ENCODE measurements at places on chromosomes 11 and 22.

GRCh38 chr11:27201454-27202302 lies 161.1 kb downstream of the BBOX1 start:
- DNase-seq, result peak; percentile 90

DNA sequence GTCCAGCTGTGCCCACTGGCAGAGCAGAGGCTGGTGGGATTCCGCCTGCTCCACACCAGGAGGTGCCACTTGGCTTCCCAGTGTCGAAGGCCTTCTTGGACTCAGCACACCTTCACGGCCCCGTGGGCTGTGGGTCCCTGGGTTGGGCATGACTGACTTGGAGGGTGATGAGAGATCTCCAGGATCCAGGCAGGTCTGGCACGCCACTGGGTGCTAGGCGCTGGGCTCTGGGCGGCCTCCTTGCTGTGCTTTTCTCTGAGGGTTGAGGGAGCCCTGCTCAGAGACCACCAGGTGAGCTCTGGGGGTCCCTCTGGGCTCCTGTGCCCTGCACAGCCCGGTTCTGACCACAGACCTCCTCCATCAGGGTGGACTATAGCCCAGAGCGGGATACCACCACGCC lies 12.3 kb downstream of the LRP5 start:
- no peak for DNase-seq

DNA sequence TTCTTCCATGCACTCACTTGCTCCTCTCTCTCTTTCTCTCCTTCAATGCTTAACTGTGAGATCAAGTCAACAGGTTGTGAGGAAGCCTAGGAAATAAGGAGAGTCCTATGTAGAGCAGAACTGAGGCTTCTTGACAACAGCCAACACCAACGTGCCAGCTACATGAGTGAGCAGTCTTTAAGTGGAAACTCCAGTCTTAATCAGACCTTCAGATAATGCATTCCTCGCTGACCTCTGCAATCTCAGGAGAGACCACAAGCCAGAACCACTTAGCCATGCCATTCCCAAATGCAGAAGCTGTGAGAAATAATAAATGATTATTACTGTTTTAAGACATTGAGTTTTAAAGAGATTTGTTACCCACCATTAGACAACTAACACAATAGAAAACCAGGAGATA lies 6.1 kb upstream of the TEAD1 start:
- no peak for DNase-seq

GRCh38 chr11:62553839-62554361 lies 7.3 kb upstream of the AHNAK start:
- DNase-seq, result peak; percentile 80

DNA sequence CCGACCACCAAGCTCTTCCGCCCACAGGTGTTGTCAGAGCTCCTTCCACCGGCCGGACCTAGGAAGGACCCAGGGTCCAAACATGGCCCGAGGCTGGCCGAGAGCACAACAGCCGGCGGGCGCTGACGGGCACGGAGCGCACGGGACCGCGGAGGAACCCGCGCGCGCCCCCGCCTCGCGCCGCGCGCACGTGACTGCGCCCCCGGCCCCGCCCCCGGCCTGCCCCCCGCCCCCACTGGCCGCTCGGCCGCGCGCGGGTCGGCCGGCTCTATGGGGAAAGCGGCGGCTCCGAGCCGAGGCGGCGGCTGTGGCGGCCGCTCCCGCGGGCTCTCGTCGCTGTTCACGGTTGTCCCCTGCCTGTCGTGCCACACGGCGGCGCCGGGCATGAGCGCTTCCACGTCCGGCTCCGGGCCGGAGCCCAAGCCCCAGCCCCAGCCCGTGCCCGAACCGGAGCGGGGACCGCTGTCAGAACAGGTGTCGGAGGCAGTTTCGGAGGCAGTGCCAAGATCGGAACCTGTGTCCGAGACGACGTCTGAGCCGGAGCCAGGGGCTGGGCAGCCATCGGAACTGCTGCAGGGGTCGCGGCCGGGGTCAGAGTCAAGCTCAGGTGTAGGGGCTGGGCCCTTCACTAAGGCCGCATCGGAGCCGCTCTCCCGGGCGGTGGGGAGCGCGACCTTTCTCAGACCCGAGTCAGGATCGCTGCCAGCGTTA lies at the start of gene OSBP2:
TSS of gene OSBP2 (plus strand) at position 235 of the 711 bp plus-strand sequence. CDS start at position 271, 36 bp downstream.
- peak; percentile 68 for DNase-seq

DNA sequence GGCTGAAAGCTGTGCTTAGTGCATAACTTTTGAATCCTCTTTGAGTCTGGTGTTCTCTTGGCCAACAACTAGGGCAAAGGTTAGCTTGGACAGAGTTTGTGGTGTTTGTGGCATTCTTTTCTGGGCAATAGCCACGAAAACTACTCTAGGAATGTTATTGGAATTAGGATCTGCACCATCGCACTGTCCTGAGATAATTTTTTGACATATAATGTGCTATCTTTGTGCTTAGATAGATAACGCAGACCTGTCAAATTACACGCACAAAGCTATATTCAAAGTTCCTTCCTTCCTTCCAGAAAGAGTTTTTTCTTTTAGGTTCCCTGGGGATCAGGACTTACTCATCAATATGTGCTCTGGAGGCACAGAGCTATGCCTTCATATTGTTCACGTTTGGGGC lies 166.8 kb upstream of the MTMR2 start:
- DNase-seq, result no peak

DNA sequence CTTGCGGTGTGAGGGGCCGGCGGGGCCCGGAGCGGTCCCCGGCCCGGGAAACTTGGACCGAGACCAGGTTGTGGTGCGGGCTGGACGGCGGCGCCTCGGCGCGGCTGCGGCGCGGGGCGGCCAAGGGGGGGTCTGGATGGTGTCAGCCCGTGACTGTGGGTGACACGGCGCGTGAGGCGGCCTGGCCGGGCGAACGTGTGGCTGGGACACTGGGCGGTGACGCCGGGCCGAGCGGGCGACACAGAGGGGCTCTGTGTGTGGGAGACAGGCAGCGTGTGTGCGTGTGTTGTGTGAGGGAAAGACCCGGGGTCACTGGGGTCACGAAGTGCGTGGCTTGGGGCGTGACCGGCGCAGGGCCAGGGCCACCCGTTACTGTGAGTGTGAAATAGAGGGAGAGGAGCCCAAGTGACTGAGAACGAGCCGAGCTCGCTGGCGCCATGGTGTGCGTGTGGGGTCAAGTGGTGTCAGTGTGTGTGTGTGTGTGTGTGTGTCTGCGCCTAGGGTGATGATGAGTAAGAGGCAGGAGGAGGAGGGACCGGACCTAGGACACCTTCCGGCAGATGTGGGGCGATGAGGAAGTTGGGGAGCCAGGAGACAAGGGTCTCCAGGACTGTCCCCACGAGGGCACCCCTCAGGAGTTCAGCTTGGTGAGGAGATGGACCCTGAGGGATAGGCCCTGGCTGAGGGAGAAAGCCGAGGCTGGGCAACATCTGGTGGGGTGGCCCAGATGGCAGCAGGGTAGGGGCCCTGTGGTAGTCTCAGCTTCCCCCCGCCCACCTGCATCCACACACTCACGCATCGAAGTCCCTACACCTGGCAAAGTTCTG lies 817 bp downstream of the RELT start:
- DNase-seq, result no peak

- DNase-seq, result no peak
These were observed 87.8 kb downstream of the CACNA1I start for GRCh38 chr22:39658367-39658766.

DNA sequence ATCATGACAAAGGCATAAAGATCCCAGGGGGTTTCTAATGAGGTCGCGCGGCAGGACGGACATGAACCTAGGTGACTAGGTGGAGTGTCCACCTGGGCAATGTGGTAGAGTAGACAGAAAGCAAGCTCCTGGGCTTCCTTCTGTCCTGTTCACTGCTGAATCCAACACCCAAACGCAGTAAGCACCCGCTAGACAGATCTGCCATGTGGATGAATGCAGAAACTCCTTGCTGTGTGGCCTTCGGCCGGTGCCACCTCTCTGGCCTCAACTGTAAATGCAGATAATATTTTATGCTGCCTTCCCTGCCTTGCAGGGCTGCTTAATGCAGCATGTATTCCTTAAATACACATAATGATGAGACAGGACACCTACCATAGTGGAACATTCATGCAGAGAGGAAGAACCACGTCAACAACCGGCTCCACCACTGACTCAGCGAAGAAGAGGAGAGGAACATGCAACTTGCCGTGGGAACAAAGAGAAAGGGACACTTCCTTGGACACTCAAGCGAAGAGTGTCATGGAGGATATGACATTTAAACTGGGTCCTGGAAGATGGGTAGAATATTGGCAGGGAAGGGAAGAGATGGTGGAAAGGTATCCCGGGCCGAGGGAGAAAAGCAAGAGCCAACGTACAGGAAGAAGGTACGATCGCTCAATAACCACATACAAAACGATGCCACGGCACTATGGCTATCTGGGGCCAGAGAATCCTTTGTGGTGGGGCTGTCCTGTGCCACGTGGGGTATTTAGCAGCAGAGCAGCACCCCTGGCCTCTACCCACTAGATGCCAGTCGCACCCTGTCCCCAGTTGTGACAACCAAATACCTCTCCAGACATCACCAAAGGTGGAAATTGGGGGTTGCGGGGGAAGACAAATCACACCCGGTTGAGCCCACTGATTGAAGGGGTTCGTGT lies 30.8 kb downstream of the MYH9 start:
- DNase-seq, result no peak

- no peak for DNase-seq
These were observed 2.0 kb downstream of the CLCF1 start for GRCh38 chr11:67371189-67371910.

DNA sequence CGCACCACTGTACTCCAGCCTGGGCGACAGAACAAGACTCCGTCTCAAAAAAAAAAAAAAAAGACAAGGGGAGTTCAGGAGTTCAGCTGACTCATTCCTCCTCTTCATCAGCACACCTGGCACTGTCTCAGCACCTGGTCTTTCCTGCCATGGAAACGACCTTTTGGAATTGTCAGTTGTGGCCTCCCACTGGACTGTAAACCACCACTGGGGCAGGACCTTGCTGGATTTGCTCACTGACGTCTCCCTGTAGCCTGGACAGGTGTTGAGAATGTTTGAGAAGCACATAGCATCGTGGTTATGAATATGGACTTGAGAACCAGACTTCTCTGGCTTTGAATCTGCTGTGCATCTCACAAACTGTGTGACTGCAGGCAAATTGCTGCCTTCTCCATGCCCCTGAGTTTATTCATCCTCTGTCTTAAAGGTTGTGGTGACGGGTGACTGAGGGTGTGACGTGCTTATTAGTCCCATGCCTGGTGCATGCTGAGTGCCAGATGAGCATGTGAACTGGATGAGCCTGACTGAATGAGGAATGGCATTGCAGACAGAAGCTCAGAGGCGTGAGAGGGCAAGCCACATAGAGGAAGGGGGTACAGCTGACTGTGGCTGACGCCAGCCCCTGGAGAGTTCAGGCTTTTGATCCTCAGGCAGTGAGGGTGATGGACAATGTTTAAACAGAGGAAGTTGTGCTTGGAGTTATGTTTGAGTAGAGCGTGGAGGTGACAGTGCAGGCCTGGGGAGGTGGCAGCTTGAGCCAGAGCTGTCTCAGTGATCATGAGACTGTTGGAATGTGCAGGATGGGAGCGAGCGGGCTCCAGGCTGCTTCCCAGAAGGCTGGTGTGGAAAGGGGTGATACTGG lies 12.7 kb downstream of the TOM1 start:
- DNase-seq, result no peak

- DNase-seq, result no peak
These were observed 27.0 kb downstream of the SPATA19 start for GRCh38 chr11:133818302-133818701.

DNA sequence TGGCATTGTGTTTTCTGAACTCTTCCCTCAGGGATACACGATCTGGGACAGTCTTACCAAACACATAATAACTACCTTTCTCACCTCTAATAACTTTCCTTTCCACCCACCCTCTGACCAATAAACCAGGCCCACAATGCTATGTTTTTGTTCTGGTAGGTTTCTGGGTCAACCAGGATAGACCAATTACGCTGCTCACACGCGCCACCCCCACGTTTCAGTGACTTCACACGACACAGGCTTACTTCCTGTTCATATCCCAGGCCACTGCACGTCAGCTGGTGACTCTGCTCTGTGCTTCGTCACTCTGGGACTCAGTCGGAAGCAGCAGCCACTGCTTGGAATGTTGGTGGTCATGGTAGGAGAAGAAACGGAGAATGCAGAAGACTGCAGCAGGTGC lies 2.5 kb downstream of the KRTAP5-4 start:
- DNase-seq, result no peak

DNA sequence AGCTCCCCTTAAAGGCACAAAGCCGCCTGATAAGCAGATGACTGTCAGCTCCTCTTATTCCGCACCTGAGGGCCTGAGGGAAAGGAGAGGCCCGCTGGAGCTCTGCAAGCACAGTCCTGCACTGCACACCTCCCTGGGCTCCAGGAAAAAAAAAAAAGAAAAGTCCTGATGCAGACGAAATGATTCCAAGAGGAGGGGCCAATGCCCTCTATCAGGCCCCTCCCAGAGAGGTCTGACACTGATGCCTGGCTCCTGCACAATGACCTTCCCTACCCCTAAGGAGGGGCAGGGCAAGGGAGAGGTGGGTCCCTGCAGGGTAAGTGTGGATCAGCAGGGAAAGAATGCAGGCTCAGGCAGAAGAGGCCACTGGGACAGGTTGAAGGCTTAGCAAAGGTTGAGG lies 572.7 kb downstream of the SOX6 start:
- no peak for DNase-seq

GRCh38 chr11:66284526-66285078 lies 4.3 kb downstream of the YIF1A start:
- DNase-seq, result no peak

- no peak for DNase-seq
These were observed 116.6 kb downstream of the PLEKHA7 start for GRCh38 chr11:16897470-16898061.

GRCh38 chr11:96331699-96332116 lies 11.3 kb downstream of the MAML2 start:
- no peak for DNase-seq

GRCh38 chr11:129853518-129854231 lies 38.0 kb downstream of the TMEM45B start:
- DNase-seq, result peak; percentile 94

- no peak for DNase-seq
These were observed 21.4 kb downstream of the PANX1 start for GRCh38 chr11:94150056-94150455.

- DNase-seq, result no peak
These were observed 6.5 kb downstream of the HBG1 start for GRCh38 chr11:5242933-5243815.

GRCh38 chr11:18727479-18728236 lies 1.7 kb upstream of the IGSF22 start:
- no peak for DNase-seq

GRCh38 chr11:70265341-70265740 lies 5.1 kb upstream of the PPFIA1 start:
- no peak for DNase-seq

GRCh38 chr22:50284479-50284878 lies 14.3 kb upstream of the MAPK11 start:
- no peak for DNase-seq

All from RWPE2 (cell line).